ENCODE measurements at places on chromosomes 5 and 9. TPM values are rescaled to one million over a fixed set of nuclear protein-coding genes. Genes with fewer than 3 reads are reported as not detected.
A peak's percentile ranks its signal among the peaks of the same experiment; 100 is the strongest.

CATSPER3 gene
- 0.79 TPM for total RNA-seq

SPATA31A1 gene
- total RNA-seq = not detected

ACTBL2 gene
- total RNA-seq = not detected

FAT2 gene
- total RNA-seq = 0.02 TPM

PFN3 gene
- not detected for total RNA-seq

CBY3 gene
- not detected for total RNA-seq

GRCh38 chr5:170361616-170362015 lies 27.6 kb downstream of the KCNMB1 start:
- H3K27ac ChIP-seq = no peak overlapping the region
- H3K27me3 ChIP-seq = no peaks in the 10 kb centered on the region
- no peak overlapping the region for H3K4me3 ChIP-seq
- no peak for DNase-seq

- no peak overlapping the region for H3K4me3 ChIP-seq
- H3K27me3 ChIP-seq = no peaks in the 10 kb centered on the region
- no peak for DNase-seq
- H3K27ac ChIP-seq = peak overlapping the region; percentile 64
Measured at GRCh38 chr9:33080534-33080933, 4.1 kb upstream of the SMU1 start.

DNA sequence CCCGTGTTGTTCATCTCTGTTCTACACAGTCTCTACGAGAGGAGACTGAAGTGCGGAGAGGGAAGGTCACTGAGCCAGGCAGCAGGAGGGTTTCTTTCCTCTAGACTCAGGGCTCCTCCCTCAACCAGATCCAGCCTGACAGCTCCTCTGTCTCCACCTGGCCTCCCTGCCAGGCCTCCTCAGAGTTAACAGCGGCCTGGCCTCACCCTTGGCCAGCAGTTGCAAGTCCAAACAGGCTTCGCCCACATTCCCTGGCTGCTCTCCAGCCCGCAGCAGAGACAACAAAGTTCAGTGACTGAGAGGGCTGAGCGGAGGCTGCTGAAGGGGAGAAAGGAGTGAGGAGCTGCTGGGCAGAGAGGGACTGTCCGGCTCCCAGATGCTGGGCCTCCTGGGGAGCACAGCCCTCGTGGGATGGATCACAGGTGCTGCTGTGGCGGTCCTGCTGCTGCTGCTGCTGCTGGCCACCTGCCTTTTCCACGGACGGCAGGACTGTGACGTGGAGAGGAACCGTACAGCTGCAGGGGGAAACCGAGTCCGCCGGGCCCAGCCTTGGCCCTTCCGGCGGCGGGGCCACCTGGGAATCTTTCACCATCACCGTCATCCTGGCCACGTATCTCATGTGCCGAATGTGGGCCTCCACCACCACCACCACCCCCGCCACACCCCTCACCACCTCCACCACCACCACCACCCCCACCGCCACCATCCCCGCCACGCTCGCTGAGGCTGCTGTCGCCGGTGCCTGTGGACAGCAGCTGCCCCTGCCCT lies at the start of gene HRCT1:
HRCT1 (plus strand) TSS at position 291 of the 768 bp plus-strand sequence; CDS start at position 377, 86 bp downstream.
- H3K4me1 ChIP-seq = peaks cover 28% of the 10 kb centered on the region
- H3K36me3 ChIP-seq = no peaks in the 10 kb centered on the region
- peak within 1 kb of the TSS; percentile 45 for H3K4me3 ChIP-seq
- no peaks in the 10 kb centered on the region for H3K27me3 ChIP-seq

GRCh38 chr5:108641596-108641995 lies 106.1 kb upstream of the FER start:
- no peaks in the 10 kb centered on the region for H3K36me3 ChIP-seq
- H3K4me1 ChIP-seq = no peaks in the 10 kb centered on the region
- no peak overlapping the region for H3K27ac ChIP-seq
- H3K4me3 ChIP-seq = no peak overlapping the region

GRCh38 chr5:81837667-81838306 lies 86.9 kb upstream of the SSBP2 start:
- H3K27ac ChIP-seq = no peak overlapping the region
- no peaks in the 10 kb centered on the region for H3K36me3 ChIP-seq
- H3K27me3 ChIP-seq = no peaks in the 10 kb centered on the region
- no peak for DNase-seq
- H3K4me3 ChIP-seq = no peak overlapping the region
- peaks cover 8% of the 10 kb centered on the region for H3K4me1 ChIP-seq

DNA sequence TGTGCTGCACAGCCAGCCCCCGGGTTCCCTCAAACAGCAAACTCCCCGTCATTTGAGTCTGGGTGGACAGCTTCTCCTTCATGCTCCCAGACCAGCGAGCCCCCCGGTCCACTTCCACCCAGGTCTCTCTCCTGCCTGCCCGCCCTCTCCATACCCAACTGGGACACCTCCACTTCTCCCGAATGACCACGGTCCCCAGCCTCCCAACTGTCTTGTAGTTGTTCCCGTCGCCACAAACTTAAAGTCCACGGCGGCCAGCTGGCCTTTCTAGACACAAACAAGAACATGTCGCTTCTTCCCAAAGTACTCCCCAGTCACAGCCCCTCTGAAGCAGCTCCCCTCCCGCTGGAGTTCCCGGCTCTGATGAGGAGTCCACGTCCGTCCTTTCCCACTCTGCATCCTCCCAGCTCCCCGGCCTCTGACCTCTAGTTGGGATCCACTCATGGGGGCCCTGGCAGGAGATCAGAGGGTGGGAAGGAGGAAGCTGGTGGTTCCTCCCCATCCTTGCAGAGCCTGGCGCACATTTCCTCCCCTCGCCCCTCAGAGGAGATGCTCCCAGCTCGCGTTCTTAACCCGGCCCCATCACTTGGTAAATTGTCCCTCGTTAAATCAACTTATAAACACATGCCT lies 24.1 kb upstream of the PPP1R26 start:
- no peak overlapping the region for H3K27ac ChIP-seq
- H3K27me3 ChIP-seq = peaks cover 23% of the 10 kb centered on the region
- no peak for DNase-seq
- H3K4me1 ChIP-seq = no peaks in the 10 kb centered on the region

DNA sequence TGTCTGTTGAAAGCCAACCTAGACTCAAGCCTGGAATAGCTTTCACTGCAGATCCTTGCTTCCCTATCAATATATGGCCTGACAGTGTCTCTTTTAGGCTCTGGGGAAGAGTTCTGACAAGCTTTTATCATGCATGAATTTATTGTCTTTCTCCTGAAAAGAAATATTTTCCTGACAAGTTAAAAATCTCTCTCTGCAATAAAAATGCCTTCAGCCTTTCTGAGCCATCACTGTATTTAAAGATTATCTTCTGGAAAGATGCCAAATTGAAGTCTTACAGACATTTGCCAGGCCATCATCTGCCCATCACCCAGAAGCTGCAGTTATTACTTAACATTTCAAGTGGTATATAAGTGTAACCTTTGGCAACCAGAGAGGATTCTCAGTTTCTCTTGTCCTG lies 88.1 kb upstream of the HTR1A start:
- H3K4me3 ChIP-seq = no peak overlapping the region
- H3K4me1 ChIP-seq = no peaks in the 10 kb centered on the region
- DNase-seq = no peak
- no peaks in the 10 kb centered on the region for H3K36me3 ChIP-seq
- no peak overlapping the region for H3K27ac ChIP-seq

DNA sequence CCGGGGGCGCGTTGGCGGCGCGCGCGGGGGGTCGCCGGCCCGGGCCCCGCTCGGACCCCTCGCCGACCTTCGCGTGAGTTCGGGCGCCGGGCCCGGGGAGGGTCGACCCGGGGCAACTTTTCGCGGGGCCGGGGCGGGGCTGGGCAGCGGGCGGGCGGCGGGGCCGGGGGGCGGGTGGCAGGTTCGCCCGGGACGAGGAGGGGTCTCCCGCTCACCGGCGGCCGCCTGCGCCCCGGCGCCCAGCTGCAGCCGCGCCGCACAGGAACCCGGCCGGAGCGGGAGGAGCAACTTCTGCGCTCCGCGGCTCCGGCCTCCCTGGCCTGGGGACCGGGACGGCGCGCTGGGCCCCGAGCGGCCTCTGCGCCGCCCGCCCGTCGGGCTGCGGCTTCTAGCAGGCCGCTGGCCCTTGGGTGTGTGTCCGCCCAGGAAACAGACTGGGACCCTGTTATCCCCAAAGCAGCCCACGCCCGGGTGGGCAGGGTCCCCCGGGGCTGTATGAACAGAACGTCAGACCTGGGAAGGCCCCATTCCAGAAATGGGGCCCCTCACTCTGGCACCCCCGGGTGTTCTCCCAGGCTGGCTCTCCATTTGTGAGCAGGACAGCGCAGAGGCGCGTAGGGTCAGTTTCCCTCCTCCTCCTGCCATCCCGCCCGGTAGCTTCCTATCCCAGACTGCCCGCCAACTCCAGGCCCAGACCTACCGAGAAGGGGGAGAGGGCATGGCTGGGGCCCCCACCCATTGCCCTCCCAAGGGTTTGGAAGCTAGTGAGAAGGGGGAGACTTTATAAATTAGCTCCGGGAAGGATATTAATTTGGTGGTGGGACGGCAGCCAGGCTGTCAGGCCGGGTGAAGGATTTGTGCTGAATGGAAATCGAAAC lies 708 bp downstream of the RXRA start:
- H3K27me3 ChIP-seq = no peaks in the 10 kb centered on the region
- peak overlapping the region; percentile 97 for H3K27ac ChIP-seq
- H3K4me3 ChIP-seq = peak overlapping the region; percentile 92
- DNase-seq = peak; percentile 32
- H3K36me3 ChIP-seq = no peaks in the 10 kb centered on the region

DNA sequence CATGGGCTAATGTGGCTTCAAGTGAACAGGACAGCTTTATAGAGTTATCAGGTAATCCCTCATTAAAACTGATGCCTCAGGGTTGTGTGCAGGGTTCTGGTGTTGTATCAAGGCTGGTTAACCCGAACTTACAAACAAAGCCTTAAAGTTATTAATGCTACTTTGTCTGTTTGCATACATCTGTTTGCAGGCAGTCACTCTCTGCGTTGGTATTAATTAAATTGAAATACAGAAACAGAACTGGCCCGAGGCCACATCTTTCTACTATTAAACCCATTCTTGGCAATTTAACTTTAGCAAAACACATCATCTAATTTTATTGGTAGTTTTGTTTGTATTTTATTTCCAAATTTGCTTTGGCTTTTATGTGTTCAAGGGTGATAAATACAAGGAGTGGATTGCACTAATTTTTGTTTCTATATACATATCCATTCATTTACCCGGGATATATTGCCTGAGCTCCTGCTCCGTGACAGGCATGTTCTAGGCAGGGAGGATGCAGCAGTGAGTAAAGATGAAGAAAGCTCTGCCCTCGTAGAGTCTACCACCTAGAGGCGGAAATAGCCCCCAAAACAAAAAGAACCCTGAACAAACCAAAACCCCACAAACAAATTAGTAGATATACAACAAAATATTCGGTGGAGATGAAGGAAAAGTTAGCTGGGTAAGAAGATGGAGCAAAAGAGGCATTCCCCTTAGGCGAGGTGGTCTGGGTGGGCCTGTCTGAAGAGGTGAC lies 164.2 kb downstream of the MACROH2A1 start:
- H3K36me3 ChIP-seq = no peaks in the 10 kb centered on the region
- DNase-seq = no peak
- no peak overlapping the region for H3K4me3 ChIP-seq
- H3K4me1 ChIP-seq = peaks cover 66% of the 10 kb centered on the region

- H3K36me3 ChIP-seq = no peaks in the 10 kb centered on the region
- no peaks in the 10 kb centered on the region for H3K4me1 ChIP-seq
- no peaks in the 10 kb centered on the region for H3K27me3 ChIP-seq
- DNase-seq = no peak
- H3K27ac ChIP-seq = no peak overlapping the region
- H3K4me3 ChIP-seq = no peak overlapping the region
Measured at GRCh38 chr9:83598487-83598886, 24.5 kb upstream of the IDNK start.

GRCh38 chr5:80268916-80269315 lies 13.1 kb upstream of the SERINC5 start:
- DNase-seq = no peak
- no peaks in the 10 kb centered on the region for H3K27me3 ChIP-seq
- no peaks in the 10 kb centered on the region for H3K36me3 ChIP-seq
- H3K27ac ChIP-seq = no peak overlapping the region

DNA sequence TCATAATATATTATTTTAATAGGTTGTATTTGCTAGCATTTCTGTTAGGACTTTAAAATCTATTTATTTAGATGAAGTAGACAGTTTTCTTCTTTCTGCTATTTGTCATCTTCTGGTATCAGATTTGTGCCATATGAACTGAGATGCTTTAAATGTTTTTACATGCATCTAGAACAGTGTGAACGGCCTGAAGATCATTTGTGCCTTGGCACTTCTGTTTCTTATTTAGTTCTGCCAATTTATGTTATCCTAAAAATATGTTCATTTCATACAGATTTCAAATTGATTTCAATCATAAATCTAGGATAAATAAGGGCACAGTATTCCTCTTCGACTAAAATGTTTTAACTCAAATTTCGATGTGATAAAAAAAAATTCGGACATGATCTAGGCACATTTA lies 16.1 kb downstream of the ZBTB34 start:
- no peaks in the 10 kb centered on the region for H3K27me3 ChIP-seq
- H3K4me3 ChIP-seq = no peak overlapping the region
- DNase-seq = no peak
- peaks cover 15% of the 10 kb centered on the region for H3K4me1 ChIP-seq
- H3K27ac ChIP-seq = no peak overlapping the region

DNA sequence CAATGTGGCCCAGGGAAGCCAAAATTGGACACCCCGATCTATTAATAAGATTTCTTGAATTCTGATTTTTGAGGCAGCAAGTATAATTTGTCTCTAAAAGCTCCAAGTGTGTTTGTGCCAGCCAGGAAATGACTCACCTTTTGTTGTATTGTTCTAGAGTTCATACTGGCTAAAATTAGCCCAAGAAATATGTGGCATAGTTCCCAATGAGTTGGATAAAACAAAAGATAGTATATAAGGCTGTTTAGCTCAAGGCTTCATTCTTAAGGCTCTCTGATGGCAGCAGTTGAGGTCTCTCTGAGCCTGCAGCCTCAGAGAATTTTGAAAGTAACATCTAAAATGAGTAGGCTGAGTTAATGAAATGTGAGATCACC lies 21.6 kb downstream of the HMGXB3 start:
- H3K4me1 ChIP-seq = peaks cover 26% of the 10 kb centered on the region
- H3K36me3 ChIP-seq = peaks cover 98% of the 10 kb centered on the region
- H3K27ac ChIP-seq = peak overlapping the region; percentile 79
- H3K27me3 ChIP-seq = no peaks in the 10 kb centered on the region
- H3K4me3 ChIP-seq = peak overlapping the region; percentile 19

- H3K36me3 ChIP-seq = no peaks in the 10 kb centered on the region
- peak overlapping the region; percentile 91 for H3K27ac ChIP-seq
- DNase-seq = peak; percentile 58
- H3K27me3 ChIP-seq = no peaks in the 10 kb centered on the region
- H3K4me1 ChIP-seq = peaks cover 8% of the 10 kb centered on the region
Measured at GRCh38 chr9:137085920-137086530, 760 bp upstream of the MAN1B1 start.

- H3K4me3 ChIP-seq = no peak overlapping the region
- no peaks in the 10 kb centered on the region for H3K36me3 ChIP-seq
- H3K27ac ChIP-seq = peak overlapping the region; percentile 83
- H3K27me3 ChIP-seq = no peaks in the 10 kb centered on the region
- H3K4me1 ChIP-seq = peaks cover 40% of the 10 kb centered on the region
Measured at GRCh38 chr9:14783358-14783757, 60.8 kb upstream of the CER1 start.
